ENCODE measurements at places on chromosomes 16 and 17.

DNA sequence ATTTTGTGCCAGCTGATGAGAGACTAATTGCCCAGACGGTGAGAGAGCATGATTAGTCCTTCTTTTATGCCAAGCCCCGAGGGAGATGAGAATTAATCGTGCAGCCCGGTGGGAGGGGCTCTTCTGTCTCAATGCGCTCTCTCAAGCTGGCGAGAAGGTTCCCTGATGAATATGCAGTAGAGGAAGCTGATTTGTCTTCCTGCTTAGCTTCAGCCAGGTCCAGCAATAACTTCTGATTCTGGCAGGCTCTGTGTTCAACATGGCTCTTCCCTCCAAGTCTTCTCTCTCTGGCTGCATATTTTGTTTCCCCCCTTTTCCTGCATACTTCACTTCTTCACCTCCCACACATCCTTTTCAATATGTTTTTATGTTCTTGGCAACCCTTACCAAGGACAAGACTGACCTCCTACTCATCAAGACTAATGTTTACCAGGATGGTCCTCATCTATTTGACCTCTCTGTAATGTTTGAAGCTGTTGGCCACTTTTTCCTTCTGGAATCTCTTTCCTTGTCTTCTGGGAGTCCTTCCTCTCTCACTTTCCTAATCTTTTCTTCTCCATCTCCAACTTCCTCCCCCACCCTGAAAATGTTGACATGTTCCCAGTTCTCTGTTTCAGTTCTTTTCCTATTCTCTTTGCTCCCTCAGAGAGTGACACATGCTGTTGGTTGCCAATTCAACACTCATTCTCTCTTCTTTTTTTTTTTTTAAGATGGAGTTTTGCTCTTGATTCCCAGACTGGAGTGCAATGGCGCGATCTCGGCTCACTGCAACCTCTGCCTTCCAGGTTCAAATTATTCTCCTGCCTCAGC lies 33.1 kb downstream of the ARL4D start:
- no peak for DNase-seq

- no peak for DNase-seq
Measured at GRCh38 chr17:5282642-5283217, 646 bp downstream of the RABEP1 start.

GRCh38 chr17:80968602-80969029 lies 23.0 kb upstream of the CHMP6 start:
- DNase-seq: no peak

- no peak for DNase-seq
Measured at GRCh38 chr16:67547423-67548264, 14.7 kb upstream of the CTCF start.

- DNase-seq: no peak
Measured at GRCh38 chr17:41308251-41308917, 725 bp downstream of the KRTAP16-1 start.

DNA sequence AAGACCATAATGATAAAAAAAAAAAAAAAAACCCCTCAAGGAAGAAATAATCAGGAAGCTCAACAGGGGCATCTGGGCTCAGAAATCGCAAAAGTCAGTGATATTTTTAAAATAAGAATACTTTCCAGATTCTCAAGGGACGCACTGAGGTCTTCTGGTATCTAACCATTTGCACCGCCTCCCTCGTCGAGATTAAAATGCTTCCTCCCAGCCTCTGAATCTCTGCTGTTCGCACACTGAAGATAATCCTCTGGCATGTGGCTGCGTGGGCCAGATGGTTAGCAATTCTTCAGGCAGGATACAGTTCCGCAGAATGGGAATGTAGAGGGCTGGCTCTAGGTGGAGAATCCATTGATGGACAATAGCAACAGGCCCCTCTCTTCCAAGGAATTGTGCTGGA lies 211.7 kb upstream of the CDH5 start:
- no peak for DNase-seq

DNA sequence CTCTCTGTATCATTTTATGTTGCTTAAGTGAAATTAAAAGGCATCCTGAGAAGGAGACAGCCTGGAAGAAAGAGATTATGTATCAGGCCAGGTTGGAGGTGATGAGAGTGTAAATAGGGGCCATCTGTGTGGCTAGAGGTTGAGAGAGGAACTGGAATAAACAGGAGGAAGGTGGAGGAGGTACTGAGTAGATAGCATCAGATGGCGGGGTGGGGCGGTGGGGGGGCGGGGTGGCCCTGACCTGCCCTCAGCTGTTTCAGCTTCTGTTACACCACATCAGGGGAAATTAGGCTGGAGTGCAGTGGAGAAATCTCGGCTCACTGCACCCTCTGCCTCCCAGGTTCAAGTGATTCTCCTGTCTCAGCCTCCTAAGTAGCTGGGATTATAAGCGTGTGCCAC lies 6.9 kb upstream of the KCNG4 start:
- no peak for DNase-seq

DNA sequence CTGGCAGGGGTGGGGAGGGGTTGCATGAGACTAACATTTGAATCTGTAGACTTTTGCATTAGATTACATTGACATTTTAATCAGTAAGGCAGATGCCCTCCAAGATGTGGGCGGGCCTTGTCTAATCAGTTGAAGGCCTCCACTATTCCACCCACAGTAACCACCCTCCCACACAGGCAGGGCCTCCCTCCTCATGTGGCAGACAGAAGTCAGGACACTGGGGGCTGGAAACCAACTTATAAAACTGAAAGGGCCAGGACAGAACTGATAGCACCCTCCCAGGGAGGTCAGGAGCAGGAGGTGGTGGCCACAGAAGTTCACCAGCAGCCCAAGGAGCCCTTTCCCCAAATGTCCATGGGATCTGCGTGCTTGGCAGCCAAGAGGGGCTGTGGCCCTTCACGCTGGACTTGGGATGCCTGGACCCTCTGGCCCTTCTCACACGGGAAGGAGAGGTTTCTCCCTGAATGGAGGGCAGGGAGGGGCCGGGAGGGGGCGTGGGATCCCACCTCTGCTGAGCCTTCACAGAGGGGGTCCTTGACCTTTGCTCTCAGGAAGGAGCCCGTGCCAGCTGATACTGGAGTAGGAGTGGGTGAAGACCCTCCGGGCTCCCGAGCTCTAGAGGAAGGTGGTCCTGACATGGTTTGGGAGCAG lies 4.6 kb downstream of the PYCR1 start:
- no peak for DNase-seq

DNA sequence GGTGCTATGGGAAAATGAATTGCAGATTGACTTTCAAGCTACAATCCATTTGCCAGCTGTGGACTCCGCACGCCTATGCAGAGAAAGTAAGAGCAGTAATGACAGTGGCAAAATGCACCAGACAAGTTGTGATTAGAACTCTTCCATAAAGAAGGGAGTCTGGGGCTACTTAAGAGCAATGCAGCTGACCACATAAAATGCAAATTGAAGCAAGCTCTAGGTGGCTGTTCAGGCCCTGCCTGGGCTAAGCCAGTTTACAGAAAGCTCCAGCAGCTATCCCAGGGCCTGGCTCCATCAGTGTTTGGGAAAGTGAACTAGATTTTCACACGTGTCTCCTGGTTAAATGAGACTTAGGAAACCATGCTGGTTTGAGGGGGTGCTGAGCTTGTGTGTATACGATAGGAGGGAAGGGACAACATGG lies 2.2 kb upstream of the MAP2K6 start:
- no peak for DNase-seq

GRCh38 chr17:9187828-9188227 lies 166.5 kb downstream of the NTN1 start:
- DNase-seq: no peak

DNA sequence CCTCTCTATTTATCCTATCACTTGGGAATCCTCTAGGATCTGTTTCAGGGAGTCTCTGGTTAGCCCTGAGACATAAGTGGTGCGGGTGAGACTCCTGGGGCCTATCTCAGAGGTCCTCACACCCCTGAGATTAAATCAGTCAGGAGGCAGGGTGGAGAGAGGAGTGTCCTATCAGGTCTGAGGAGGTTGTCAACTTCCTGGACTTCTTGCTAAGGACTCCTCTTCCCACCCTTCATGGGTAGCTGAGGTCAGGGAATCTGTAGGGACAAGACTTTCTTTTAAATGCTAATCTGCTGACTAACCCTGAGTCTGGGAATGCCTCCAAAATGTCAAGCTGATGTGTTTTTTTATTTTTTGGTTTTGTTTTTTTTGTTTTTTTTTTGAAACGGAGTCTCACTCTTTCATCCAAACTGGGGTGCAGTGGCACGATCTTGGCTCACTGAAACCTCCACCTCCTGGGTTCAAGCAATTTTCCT lies 6.6 kb upstream of the ARMC5 start:
- DNase-seq: no peak

DNA sequence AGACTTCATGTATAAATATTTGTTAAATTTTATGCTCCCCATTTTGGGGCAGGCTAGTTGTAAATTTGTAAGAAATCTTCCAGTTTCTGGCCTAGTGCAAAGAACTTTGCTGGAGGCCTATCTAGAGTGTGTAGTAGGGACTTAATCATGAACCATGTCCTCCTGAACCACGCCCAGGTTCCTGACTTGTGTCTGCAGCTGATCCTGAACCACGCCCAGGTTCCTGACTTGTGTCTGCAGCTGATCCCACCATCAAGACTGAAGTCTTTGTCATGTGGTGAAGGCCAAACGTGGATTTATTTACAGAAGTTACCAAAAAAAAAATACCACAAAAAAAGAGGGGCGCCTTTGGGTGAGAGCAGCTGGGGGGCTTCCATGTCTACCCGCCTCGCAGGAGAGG lies 33.1 kb downstream of the LMF1 start:
- DNase-seq: no peak

DNA sequence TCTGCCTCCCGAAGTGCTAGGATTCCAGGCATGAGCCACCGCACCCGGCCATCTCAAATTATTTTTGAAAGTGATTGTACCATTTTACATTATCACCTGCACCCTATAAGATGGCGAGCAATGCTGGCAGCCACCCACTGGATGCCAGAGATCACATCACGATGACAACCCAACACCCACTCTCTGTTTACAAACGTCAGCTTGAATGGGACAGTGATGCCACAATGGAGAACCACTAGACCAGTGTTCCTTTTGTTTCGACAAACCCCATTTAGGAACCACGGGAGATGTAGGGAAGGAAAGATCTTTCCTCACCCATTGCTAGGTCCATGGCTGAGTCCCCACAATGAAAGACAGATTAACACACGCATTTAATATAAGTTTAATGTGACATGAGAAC lies 20.1 kb upstream of the HAPSTR1 start:
- no peak for DNase-seq

DNA sequence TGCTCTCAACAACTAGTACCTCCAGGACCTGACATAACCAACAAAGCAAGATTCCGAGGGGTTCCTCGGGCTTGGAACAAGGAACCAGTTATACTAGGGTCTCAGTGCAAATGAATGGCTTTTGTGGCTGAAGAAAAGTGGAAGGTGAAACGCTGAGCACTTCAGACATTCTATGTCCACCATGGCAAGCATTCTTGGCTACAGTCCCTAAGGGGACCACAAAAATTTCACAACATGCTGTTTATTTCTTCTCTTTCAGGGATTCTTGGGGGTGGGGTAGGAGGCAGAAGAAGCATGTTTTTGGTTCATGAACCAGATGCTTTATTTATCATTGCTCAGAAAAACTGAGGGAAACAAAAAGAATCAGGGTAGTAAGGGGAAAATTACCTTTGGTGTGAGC lies 479.9 kb upstream of the CDH11 start:
- no peak for DNase-seq

- peak; percentile 15 for DNase-seq
Measured at GRCh38 chr16:47726031-47726675, 265.0 kb downstream of the PHKB start.
